ENCODE measurements at places on chromosomes 2 and 18.
A peak's percentile ranks its signal among the peaks of the same experiment; 100 is the strongest.

- no peak for DNase-seq
Observed at GRCh38 chr2:190716176-190716807, 67.4 kb downstream of the NAB1 start.

DNA sequence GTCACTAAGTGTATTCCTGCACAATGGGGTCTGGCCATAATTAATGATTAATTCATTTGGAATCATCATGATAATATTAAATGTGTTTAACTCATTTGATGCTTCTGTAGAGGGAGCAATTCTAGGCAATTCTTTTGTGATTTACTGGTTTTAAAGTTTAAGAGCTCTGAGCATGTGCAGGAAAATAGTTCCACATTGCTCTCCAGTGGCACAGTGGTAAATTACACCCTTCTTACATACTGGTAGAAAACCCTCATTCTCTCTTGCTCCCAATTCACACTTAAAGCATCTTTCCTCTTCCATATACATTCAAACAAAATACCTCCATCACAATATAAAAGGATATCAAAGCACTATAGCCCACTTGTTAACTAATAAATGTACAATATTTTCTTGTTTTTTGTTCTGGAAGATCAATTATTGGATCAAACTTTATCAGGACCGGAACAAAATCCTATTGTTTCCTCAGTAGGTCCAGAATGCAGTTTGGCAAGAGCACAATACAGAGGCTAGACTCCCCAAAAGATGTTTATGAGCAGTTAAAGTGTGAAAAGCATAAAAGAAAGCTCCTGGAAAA is 844.3 kb downstream of the MBD2 start:
- no peak for DNase-seq

- DNase-seq: no peak
Observed at GRCh38 chr2:230085201-230085600, 16.5 kb upstream of the SLC16A14 start.

GRCh38 chr2:134774786-134775641 is 56.2 kb upstream of the TMEM163 start:
- DNase-seq: peak; percentile 11

DNA sequence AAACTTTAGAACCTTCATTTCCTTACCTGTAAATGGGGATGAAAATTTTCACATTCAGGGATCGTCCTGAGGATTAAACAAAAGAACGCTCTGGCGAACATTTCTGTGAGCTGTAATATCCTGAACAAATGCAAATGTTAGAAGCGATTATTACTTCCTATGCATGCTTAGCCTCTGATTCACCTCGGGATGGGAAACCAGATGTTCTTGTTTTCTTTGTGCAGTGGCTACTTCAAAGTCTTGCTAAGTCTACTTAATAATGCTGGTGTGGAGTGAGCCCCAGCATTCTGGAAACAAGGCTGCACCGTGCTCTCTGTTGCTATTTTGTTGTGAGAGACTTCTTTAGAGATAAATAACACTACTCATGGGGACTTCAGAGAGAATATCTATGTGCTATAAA is 119.1 kb upstream of the PELI1 start:
- no peak for DNase-seq

GRCh38 chr2:157897106-157897971 is 21.2 kb upstream of the ACVR1 start:
- no peak for DNase-seq

GRCh38 chr2:215401896-215402379 is 33.9 kb downstream of the FN1 start:
- no peak for DNase-seq

GRCh38 chr2:129504646-129505045 is 474.8 kb upstream of the RAB6C start:
- no peak for DNase-seq

Data from NCI-H526 (cell line).